ENCODE measurements at places on chromosomes 2 and 18.
A peak's percentile ranks its signal among the peaks of the same experiment; 100 is the strongest.

GRCh38 chr2:128714285-128714684 lies 395.6 kb upstream of the HS6ST1 start:
- no peak for DNase-seq

DNA sequence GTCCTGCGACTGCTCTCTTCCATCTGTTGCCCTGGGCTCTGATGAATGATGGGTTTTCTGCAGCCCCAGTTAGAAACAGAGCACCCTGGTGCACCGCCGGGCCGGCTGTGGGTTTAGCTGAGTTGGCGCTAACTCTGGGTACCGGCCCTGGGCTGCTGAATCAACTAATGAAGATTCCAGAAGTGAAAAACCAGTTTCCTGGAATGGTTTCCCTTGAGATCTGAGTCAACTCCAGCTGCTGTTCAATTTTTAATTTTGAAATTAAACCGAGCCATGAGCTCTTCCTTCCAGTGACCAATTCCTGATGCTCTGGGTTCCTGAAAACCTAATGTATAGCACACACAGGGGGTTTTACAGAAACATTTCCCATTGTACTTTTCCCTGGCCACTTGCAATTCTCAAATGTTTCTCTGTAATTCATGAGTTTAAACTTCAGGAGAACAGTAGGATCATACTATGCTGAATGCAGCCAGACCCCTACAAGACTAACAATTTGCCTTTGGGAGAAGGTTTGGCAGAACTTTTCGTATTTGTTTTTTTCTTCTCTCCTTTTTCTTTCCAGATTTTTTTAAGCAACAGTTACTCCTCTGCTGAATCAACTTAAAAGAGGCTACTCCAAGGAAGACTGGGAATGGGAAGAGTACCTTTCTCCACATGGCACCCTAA lies 5.5 kb downstream of the COL6A3 start:
- peak; percentile 78 for DNase-seq

DNA sequence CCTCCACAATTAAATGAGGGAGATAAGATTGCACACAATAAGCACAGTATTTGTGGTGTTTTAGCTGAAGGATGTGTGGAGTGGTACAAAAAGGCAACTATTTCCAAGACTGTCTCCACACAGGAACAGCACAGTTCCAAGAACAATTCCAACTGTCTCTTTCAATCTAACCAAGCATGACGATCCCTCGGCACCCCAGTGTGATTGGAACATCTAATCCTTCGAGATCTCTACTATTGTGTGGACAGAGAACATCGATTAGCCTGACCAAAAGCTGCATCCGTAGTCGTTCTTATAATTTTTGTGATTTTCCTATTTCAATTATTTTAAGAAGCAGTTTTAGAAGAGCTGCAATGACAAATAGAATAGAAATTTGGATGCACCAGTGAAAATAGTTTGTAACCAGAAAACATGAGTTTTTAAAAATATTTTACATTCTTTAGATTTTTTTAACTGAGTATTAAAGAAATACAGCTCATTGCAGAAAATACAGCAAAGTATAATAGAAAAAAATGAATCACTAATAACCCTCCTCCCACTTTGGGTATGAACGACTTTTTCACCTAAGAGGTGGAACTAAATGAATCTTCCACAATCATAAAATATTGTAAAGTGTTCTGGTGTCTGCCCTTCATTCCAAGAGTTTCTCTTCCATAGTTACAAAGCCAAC lies 76.4 kb upstream of the CABLES1 start:
- no peak for DNase-seq

DNA sequence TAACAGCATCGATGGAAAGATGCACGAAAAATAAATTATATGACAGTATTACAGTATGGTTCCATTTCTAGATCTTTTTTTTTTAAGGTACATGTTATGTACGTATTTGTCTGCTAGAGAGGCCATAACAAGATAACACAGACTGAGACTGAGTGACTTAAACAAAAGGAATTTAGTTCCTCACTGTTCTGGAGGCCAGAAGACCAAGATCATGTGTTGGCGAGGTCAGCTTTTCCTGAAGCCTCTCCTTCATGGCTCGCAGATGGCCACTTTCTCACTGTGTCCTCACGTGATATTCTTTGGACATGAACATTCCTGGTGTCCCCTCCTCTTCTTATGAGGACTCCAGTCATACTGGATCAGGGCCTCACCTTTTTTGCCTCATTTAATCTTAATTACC lies 177.4 kb downstream of the CAPN13 start:
- no peak for DNase-seq

DNA sequence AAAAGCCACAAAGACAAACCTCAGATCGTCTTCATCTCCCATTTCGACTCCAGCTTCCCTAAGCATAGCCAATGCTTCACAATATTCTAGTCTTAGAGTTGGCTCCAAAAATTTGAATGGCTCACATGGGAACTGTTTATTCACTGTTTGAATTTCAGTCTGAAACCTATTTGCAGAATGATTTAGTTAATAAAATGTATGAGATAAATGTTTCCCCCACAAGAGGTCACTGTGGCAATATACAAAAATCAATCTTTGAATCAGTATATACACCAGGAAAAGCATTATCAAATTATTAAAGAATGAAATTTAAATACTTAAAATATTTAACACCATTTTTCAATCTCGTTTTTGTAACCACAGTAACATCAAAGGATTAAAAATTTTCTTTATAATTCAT lies 40.0 kb upstream of the MCM6 start:
- no peak for DNase-seq

GRCh38 chr18:47345291-47345690 lies 93.8 kb upstream of the SKOR2 start:
- DNase-seq, result no peak

GRCh38 chr2:112904883-112905282 lies 6.1 kb upstream of the IL37 start:
- DNase-seq, result no peak

DNA sequence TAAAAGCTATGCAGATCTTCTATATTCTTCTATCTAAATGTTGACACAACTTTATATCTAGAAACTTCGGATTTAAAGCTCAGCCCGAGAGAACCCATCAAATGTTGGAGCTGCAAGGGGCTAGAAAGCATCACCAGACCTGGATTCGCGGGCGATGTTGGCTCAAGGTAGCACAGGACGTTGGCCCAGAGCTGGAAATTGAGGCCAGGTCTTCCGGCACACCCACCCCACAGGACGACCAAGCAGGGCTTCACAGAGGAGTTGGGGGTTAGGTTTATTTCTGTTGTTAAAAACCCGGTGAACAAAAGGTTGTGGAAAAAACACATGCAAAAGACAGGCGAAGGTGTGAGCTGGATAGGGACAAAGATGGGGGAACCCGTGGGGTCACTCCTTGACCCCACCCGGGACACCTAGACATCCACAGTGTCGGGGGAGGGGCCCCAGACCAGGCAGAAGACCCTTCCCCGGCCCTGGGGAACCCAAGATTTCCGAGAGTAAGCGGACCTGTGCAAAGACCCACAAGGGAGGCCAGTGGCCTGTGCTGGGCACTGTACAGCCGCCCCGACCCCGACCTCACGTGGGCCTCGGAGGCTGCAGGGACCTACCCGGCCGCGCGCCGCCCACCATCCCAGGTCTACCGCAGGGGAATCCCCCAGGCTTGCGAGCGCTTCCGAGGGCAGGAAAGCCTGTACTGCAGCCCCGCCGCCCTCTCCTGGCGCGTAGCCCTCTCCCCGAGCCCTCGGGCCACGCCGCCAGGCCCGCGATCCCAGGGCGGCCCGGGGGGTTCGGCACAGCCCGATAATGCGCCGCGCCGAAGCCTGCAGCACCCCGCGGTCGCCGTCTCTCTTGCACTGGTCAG lies 1.8 kb upstream of the AGBL5 start:
- no peak for DNase-seq

DNA sequence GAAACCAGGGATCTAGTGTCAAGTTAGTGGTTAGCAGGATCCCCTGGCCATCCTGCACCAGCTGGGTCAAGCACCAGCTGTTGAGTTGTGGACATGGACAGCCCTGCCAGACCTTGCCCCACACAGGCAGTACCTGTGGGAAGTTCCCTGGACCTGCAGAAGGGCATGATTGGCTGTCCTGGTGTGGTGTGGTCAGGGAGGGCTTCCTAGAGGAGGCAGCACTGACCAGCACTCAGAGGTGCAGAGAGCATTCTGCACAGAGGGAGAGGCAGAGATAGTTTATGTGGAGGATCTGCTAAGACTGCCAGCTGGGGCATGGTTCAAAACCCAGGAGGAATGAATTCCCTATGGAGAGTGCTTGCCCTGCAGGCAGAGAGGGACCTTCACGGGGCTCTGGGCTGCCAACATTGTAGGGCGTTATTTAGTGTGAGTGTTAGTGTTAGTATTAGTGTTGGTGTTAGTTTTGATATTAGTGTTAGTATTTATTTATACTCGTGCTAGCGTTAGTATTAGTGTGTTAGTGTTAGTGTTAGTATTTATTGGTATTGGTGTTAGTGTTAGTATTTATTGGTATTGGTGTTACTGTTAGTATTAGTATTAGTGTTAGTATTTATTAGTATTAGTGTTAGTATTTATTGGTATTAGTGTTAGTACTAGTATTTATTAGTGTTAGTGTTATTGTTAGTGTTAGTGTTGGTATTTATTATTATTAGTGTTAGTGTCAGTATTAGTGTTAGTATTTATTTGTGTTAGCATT lies 31.9 kb downstream of the TWIST2 start:
- peak; percentile 26 for DNase-seq

- no peak for DNase-seq
These were observed 14.0 kb downstream of the TMEM18 start for GRCh38 chr2:663221-663620.

- peak; percentile 56 for DNase-seq
These were observed 4.2 kb downstream of the MEIS1 start for GRCh38 chr2:66438891-66439811.

DNA sequence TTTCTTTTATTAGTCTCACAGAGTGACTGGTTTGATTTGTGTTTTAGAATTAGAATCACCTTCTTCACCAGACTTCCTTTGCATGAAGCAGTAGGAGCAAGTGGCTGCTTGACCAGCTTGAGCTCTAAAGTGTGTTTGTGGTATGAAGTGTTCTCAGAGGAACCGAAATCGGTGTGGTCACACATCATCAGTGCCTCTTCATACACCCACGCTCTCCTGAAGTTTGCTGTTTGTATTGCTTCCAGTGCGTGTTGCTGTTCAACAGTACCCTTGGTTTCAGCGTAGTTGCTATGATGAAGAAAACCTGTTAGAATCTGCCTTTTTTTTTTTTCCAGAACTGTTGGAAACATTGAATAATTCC lies 77.9 kb downstream of the LIMS1 start:
- DNase-seq, result no peak
